ENCODE measurements at places on chromosomes 12 and 14.

- no peak for DNase-seq
These were observed 58.5 kb downstream of the WNK1 start for GRCh38 chr12:810671-811415.

DNA sequence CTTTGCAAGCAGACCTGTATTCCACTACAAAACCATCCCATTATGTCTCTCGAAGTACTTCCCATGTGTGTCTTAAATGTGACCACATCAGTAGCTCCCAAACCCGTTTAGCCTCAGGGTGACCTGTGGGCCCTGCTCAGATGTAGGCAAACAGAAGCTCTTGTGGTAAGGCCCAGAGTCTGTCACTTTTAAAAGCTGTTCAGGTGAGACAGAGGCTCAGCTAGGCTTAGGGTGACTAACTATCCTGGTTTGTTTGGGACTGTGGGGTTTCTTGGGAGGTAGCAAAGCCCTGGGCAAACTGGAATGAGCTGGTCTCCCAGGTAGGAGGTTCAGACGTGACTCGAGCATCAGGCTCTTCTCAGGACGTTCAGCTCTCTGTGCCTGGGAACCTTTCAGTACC, 64.5 kb upstream of the VASH1 start:
- DNase-seq: no peak

DNA sequence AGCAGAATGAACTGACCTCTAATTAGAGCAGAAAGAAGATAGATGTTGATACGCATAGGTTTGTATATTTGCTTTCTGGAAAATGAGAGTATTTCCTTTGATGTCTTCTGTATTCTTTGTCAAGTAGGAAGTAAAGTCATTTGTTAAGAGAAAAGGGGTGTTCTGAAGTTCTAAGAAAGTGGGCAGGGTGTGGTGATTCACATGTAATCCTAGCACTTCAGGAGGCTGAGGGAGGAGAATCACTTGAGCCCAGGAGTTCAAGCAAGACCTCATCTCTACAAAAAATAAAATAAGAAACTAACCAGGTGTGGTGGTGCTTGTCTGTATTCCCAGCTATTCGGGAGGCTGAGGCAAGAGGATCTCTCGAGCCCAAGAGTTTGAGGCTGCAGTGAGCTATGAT, 2.8 kb downstream of the RHNO1 start:
- no peak for DNase-seq

- DNase-seq: no peak
These were observed 328.2 kb upstream of the NOVA1 start for GRCh38 chr14:26925876-26926584.
